ENCODE measurements at places on chromosomes 12 and 14.

DNA sequence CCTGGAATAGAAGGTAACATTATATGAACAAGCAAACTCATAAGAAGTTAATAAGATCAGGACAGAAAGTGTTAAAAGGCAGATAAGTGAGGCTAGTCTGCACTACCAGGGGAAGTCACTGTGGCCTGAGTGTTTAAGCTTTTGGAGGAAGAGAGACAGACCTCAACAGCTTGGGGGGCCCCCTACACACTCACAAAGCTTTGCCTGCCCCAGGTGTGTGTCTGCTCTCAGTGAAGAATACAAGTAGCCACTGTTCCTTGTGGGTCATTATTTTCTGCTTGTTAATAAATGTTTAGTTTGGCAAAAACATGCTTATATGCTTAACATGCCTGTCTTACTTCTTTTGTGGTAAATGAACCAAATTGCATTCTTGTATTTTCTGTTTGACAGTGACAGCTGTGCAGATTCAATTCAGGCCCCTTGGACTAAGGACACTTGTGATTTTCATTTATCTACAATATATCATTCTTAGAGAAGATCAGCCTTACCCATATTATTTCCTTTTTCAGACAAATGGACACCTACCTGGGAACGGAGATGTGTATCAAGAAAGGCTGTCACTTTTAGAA is 50.7 kb upstream of the C12orf71 start:
- no peak for DNase-seq

DNA sequence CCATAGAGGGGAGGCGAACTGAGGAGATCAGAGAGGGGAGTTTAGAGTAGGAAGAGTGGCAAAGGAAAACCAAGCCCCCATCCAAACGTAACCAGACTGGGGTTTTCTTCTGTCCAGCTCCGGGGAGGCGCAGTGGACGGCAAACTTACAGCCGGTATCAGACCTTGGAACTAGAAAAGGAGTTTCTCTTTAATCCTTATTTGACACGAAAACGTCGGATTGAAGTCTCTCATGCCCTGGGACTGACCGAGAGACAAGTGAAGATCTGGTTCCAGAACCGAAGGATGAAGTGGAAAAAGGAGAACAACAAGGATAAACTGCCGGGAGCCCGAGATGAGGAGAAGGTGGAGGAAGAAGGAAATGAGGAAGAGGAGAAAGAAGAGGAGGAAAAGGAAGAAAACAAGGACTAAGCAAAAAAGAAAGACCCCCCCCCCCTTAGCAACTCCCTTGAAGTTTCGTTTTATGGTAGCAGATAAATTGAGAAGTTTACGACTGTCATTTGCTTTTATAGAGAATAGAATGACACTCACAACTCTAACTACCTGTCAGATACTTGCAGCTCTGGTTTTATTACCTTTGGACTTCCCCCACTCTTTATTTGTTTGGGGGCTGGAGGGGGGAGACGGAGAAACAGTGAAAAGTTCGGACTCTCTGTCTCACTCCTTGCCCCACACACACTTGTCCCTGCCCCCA is 2.3 kb downstream of the HOXC8 start:
- no peak for DNase-seq

DNA sequence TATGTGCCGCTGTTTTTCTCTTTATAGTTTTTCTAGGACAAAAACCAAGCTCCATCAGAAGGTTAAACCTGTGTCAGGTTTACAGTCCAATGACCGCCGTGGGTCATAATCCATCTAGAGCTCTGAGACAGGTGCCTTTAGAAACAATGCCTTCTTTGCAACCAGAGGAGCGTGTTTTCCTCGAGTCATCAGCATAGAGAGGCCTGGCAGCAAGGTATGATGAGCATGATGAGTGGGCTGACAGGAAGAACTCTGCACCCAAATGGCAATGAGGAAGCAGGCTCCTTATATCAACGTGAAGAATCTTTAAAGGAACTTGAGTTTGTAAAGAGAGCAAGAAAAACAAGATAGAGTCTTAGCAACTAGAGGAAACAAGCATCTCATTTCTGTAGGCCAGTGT is 60.5 kb upstream of the NUDT4 start:
- no peak for DNase-seq

DNA sequence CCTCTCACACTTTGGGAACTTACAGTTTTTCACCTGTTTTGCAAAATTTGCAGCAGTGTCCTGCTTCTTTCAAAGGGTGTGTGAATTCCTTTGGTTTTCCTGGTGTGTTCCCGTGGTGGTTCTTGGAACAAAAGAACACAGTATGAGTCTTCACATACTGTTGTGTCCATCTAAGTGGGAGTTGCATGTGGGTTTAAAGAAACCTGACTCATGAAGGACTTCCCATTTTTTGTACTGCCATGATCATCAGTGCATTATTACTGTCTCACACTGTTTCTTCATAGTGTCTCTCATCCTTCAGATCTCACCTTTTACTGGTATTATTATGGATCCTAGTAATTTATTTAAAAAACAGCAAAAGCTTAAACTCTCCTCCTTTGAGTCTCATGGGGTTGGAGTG is 3.8 kb upstream of the GZMH start:
- no peak for DNase-seq

DNA sequence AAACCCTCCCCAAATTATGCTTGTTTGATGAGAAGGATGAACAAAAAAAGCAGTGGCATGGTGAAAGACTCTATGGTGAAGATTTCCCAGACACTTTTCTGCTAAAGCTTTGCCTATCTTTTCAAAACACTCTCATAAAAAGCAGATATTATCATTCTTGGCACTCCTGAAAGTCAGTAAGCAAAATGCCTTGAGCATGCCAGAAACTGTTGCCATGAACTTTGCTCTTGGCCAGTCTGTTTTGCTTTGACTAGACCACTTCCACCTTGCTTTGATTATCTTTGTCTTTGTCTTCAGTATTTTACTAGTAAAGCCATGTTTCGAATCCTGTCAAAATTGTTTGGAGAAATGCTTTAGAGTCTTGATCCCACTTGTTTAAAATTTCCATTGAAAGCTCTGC is 110.4 kb downstream of the CNTN1 start:
- DNase-seq, result no peak

- DNase-seq, result no peak
Measured at GRCh38 chr12:10634427-10634826, 21.0 kb upstream of the MAGOHB start.

- DNase-seq, result no peak
Measured at GRCh38 chr14:90536092-90536491, 139.3 kb downstream of the CALM1 start.

GRCh38 chr14:64184103-64184729 is 110.0 kb downstream of the ESR2 start:
- no peak for DNase-seq

DNA sequence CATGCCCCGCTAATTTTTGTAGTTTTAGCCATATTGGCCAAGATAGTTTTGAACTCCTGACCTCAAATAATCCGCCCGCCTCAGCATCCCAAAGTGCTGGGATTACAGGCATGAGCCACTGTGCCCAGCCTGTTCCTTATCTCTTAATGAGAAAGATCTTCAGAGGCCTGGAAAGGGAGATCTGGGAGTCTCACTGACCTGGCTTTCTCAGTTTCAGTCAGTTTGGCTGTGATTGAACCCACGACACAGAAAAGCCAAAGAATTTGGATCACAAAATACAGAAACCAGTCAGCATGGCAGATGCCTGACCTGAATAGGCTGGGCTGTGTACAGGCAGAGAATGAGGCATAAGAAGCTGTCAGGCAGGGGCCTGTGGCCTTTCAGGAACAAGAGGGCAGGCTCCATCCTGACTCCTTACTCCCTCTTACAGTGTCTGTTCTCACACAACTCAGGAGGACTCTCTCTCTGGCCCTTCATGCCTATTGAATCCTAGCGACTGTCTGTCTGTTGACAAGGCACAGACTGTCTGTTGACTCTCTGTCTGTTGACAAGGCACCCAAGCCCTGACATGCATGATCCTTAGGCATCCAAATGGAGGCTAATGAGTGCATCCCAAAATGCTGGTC is 366.5 kb upstream of the CCDC196 start:
- DNase-seq, result no peak

DNA sequence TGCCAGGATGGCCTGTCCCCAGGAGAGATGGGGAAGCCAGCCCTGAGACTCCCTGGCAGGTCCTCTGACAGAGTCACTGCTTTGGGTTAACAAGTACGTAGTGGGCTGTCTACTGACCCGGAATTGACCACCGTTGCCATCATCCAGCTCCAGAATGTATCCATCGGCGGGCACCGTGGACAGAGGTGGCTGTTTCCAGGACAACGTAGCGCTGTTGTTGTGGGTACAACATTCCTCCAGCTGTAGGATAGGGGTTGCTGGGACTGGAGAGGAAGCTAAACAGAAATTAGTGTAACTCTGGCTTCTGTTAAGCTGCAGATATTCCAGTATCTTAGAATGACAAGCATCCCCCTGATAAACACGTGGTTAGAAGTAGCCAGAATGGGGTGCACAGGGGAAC is 56.3 kb upstream of the PYGL start:
- DNase-seq, result no peak

- no peak for DNase-seq
Measured at GRCh38 chr12:1185460-1186182, 194.6 kb downstream of the ERC1 start.

DNA sequence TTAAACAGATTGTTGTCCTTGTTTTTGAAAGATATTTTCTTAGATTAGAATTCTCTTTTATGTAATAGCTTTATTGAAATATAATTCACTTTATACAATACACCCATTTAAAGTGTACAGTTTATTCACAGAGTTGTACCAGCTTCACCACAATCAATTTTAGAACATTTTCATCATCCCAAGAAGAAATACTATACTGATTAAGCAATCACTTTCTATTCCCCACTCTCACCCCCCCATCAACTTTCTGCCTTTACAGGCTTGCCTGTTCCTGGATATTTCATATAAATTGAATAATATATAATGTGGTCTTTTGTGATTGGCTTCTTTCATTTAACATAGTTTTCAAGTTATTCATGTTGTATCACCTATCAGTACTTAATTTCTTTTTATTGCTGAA is 44.4 kb downstream of the ARHGAP5 start:
- no peak for DNase-seq

DNA sequence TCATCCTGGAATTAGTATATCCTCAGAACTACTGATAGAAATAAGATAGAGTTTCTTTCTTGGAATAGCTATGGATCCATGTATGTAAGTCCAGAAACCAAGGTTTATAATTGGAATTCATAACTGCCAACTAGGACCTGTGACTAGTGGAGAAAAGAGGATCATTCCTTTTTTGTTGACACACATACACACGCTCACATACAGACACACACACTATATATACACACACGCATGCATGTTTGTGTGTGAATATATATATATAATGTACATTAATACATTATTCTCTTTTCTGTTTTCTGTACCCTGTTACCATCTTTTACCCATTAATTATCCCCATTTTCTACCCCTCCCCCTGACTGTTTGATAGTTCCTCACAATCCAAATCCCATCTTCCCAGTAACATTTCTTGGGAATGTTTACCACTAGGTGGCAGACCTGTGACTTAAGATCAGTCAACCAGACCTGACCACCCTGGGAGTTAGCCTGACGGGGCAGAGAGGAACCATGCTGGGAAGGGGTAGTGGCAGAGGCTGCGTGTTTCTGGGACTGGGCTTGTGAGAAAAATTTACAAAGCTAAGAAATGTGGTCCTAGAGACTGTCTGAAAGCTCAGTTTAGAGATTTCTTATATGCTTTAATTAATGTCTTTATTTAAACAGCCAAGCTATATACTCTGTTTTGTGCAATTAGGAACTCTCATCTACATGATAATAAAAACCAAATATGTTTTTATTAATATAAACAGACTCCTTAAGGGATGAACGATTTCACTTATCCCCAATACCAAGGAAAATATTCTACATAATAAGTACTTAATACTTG is 308.0 kb downstream of the PPFIA2 start:
- DNase-seq, result no peak

DNA sequence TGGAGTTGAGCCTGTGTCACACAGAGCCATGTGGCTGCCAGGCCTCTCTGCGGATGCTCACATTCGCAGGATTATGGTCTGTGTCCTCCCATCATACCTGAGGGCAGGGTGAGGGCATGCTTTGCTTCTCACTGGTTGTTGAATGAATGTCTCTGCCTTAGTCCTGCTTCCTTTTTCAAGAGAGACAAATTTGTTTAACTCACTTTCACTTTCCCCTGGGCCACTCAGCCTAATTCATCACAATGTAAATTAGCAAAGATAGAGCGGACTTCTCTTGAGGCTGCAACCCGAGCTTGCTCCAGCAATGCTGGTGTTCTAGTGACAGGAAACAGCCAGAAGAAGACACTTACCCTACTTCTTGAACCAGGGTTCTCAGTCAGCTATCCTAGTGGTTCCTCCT is 35.5 kb upstream of the PAX9 start:
- DNase-seq, result no peak

GRCh38 chr12:30719060-30719459 is 23.4 kb upstream of the IPO8 start:
- DNase-seq, result no peak

DNA sequence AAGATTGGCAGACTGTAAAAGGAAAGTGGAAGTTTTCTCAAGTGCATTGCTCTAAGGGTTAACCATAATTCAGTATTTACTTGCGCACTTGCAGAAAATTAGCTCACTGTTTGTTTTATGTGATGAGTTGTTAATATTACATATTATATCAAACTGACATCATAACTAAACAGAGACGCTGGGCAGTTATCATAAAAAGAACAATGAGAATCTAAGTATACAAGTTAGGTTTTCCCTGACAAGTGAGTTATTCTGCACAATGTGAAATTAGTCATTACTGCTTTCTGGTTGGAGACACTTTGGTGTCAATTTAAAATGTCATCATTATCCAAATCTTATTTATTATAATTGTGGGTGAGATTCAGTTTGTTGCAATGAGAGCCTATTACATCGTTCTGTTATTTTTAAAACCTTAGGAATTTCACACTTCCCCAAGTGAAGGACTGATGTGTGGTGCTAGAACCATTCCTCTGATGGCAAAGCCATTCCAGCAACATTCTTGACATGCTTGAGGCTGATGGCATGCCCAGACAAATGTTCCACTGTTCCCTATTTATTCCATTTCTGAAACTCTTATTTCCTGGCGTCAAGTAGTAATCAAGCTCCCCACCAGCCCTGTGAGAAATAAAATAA is 90.1 kb upstream of the FLRT2 start:
- DNase-seq, result no peak

- peak; percentile 63 for DNase-seq
Measured at GRCh38 chr14:69685218-69685616, 73.8 kb downstream of the SUSD6 start.

- DNase-seq, result no peak
Measured at GRCh38 chr12:24015833-24016160, 66.3 kb upstream of the SOX5 start.

- no peak for DNase-seq
Measured at GRCh38 chr14:56900726-56901125, 90.4 kb upstream of the OTX2 start.

DNA sequence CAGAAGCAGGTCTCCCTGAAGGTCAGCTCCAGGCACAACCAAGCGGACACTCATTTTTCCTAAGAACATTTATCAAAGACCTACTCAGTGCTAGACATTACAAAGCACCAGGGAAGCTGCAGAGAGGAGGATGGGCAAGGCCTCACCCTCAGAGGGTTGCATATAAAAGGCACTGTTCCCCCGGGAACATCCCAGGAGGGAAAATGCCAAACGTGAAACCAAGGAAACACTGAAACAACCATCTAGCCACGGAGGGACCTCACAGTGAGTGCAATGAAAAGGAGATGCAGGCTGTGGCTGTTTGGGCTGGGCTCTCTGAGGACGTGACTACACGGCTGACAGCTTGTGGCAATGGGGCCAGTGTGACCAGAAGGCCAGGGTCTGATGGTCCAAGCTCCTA is 117.4 kb upstream of the VASH1 start:
- no peak for DNase-seq

GRCh38 chr14:77059276-77059915 is 30.9 kb upstream of the IRF2BPL start:
- peak; percentile 19 for DNase-seq

GRCh38 chr12:71160585-71160984 is 2.8 kb upstream of the TSPAN8 start:
- DNase-seq, result no peak
